Stimulated activated naive CD4-positive, alpha-beta T cell (primary cell): ENCODE measurements at places on chromosomes 7 and 10.

DNA sequence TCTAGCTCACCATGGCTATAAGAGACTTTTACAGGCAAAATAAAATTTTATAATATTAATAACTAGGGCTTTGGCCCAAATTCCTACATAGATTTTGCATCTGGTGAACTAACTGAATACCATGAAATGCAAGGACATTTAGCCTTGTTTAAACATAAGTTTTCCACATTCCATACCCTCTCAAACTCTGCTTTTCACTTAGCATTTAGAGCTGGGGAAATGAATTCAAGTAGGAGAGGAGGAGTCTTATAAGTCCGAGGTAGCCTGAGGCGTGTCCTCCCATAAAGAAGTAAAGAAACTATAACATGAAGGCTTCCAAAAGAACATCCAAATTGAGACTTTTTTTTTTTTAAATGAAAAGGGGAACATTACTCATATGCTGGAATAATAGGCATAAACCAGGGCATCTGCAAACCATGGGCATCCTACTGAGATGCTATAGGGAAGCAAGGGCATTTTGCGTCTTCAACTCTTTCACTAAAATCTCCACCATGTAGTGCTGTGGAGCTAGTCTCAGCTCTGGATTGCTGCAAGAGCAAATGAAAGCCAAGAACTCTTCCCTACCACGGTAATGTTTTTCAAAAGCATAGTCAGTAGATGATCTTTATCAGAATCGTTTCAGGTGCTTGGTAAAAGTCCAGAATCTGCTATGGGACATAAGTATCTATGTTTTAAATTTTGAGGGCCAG lies 79.1 kb downstream of the PALS2 start:
- no peak for DNase-seq

DNA sequence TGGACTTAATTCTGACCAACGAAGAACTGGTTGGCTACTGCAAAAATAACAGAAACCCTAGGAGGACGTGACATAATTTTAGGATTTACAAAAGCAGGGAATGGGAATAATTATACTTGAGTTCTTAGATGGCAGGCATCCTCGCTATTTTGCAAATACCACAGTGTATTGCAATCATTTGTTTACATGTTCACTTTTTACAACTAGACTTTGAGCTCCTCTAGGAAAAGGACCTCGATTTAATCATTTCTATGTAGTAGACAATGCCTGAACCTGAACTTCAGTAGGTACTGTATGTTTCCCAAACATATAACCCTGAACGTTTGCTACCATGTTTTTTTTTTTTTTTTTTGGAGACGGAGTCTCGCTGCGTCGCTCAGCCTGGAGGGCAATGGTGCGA lies 137.7 kb downstream of the CNOT4 start:
- DNase-seq: no peak

DNA sequence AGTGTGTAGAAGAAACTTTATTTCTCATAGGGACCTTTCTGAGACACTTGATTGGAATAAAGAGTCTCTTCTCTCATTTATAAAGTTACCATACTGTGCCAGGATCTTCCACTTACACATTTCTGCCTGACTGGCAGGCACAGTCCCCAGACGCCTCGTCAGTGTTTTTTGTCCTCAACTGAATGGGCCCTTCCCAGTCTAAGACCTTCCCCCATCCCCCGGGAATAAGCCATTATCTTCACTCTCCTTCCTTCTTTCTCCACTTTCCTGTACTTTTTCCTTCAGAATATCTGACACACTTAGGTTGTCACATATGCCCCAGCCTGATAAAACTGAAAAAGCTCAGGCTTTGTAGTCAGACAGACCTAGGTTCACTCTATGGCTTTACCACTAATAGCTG lies 35.3 kb upstream of the KCNIP2 start:
- no peak for DNase-seq

DNA sequence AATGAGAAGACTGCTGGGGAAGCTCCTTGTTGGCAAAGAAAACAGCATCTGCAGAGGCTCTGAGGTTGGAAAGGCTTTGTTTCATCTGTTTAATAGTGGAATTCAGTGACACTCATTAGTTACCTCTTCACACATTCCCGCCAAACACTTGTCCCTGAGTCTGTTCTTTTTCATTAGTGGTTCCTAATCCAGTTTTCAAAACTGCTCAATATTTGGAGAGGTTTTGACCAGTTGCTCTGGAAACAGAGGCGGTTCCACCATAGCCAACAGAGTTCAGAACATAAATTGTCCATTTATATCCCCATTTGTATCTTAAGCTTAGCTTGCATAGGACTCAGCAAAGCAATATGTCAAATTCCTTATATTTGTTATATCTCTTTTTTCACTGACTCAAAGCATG lies 754.6 kb downstream of the AUTS2 start:
- no peak for DNase-seq

GRCh38 chr10:82813856-82814255 lies 938.9 kb downstream of the NRG3 start:
- DNase-seq: no peak

GRCh38 chr7:102310414-102310815 lies 23.7 kb downstream of the SH2B2 start:
- no peak for DNase-seq

DNA sequence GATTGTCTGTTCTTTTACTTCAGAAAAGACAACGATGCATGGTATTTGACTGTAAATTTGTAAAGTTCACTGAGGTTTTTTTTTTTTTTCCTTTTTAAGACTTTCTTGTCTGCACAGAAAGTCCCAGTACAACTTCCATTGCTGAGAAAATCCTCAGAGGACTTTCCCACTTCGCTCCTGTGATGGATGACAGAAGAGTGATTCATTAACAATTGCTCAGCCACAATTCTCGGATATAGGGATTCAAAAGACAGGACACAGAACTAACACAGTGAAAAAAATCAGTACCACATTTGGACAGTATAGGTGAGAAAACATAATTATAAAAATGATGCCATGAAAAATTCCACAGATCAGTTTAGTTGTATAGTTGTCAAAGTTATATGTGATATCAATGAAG lies 48.0 kb downstream of the SEC23IP start:
- no peak for DNase-seq

DNA sequence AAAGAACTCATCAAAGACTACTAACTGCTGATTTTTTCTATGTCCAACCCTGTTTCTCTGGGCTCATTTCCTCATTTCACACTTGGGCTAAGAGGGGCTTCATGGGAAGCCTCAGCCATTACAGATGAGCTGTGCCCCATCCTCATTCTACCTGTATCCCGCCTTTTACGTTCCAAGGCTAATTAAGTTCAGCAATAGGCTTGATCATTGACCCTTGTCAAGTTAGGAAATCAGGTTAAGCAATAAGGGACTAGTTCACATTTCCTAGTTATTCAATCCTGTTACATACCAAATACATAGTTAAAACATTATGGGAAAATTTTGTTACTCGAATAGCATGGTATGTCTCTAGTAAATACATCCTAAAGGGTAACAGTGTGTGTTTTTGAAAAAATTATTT lies 29.3 kb upstream of the AGBL3 start:
- DNase-seq: no peak

DNA sequence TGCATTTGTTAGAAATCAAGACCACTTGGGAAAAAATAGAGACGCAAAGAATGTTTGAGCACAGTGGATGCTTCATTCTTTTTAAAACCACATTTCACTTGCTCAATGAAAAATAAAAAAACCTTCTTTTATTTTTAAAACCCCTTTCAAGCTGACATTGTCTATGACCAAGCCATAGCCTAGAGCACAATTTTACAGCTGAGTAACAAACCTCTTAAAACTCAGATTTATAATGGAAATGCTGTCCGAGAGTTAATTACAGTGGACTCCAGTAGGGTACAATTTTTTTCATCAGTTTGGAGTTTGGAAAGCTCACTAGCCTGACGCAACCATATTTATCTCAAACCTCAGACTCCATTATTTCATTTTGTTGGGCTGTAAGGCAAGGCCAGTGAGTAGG lies 116.3 kb downstream of the RNLS start:
- no peak for DNase-seq
